ENCODE measurements at places on chromosomes 3 and 15.

GRCh38 chr15:98599909-98600691, 48.2 kb upstream of the IGF1R start:
- peak; percentile 77 for DNase-seq

DNA sequence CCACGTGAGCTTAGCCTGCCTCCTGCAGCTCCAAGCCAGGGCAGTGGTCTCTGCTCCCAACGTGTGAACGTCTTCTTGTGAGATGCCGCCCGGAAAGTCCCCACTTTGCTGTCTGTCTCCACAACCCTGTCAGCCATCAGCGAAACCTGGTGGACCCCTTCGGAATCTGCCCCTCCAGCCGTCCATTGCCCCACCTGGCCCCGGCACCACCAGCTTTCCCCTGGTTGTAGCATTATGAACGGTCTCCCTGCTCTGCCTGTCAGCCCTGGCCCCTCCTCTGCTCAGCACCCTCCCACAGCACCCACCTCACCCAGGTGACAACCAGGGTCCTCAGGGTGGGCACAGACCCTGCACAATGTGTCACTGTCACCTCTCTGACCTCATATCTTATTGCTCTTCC, 71.1 kb downstream of the HMCES start:
- DNase-seq, result no peak

DNA sequence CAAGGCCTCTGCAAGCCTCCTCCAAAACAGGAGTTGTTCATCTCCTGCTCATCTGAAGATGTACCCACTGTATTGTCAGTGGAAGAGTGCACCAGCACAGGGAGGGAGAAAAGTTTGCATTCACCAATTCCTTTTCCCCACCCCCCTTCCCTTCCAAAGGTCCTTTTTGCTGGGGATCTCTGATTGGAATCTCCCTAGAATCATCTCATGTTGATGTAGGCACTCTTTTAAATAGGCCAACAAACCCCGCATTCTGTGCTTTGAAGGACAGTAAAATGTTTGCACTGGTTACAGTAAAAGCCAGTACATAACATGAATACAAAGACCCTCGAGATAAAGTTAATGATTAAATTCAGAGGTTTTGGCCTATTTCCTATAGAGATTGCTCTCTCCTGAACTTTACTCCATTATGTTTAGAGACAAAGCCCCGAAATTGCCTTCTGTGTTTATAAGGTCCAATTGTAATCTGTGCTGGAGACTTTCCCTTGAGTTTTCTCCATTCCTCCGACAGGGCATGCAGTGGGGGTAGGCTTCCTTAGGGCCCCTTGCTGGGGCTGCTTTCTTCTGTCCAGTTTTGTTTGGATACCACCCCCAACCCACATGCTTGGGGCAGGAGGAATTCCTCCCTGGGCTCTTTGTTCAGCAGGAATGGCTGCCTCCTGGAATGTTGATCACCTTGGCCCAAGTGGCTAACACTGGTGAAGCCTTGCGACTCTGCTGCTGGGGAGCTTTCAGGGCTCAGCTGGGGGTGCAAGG, 22.5 kb downstream of the TRIM71 start:
- DNase-seq, result no peak

GRCh38 chr15:47407692-47408091, 309.6 kb upstream of the SEMA6D start:
- no peak for DNase-seq

- DNase-seq, result peak; percentile 87
Observed at GRCh38 chr15:30953731-30954378, 37.6 kb downstream of the MTMR10 start.

DNA sequence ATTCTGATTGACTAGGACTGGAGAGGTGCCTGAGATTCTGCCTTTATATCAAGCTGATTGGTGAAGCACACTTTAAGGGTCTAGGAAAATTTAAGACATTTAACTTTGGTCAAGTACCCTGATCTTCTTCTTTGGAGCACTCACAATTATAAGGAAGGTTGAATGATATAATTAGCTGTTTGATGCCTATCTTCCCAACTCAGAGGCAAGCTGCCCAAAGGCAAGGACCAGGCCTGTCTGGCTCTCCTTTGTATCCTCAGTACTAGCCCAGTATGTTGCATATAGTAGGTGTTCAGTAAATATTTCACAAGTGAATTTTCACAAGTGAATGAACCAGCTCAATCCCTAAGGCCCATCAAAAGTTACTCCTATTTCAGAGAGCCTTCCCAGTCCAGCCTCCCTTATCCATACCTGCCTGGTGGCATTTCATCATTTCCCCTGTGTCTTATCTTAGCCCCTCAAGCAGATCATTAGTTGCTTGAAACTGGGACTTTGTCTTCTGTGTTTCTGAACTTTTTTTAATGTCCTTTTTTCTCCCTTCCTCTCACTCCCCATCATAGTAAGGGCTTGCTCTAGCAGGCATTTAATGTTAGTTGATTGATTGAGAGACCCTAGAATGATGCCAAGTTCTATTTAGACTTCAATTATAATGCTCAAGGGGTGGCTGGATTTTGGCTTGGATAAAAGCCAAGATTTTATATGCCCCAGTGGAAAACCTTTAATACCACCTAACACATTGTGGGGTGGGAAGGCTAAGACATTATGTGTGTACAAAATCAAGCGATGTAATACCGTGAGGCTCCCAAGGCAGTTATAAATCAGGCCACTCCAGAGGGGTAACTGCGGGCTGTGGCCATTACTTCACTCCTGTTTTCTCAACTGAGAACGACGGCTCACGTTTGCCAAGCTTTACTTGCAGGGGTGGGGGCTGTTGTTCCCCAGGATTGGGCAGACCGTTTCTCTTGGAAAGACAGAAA, 43.2 kb upstream of the BOC start:
- peak; percentile 34 for DNase-seq

- peak; percentile 50 for DNase-seq
Observed at GRCh38 chr3:116288485-116288884, 156.8 kb downstream of the LSAMP start.
